NCI-H1092 treated with DMSO at 0.1 percent for 48 hours (cell line): ENCODE measurements at places on chromosomes 2 and 18.

DNA sequence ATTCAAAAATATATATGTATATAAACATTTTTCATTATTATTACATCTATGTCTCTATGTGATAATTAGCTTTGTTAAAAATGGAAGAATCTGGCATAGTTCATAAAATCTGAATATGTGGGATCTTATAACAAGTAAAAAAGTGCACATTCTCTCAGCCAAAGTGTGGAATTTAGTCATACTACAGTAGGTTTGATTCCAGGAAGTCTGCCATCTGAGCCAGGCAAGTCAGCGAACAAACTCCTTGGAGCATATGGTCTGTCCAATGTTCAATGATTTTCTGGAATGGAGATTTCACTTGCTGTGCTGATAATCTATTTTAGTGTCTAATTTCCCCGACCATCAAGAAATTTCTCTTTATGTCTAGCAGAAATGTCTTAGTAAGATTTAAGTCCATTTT is 1033.2 kb upstream of the NXPH2 start:
- no peak for DNase-seq

- DNase-seq = no peak
These were observed 1.9 kb upstream of the C1QL2 start for GRCh38 chr2:119160361-119160990.

- no peak for DNase-seq
These were observed 365.5 kb upstream of the ID2 start for GRCh38 chr2:8316356-8316755.

- peak; percentile 56 for DNase-seq
These were observed at the start of gene DTNB for GRCh38 chr2:25673300-25674076. Gene DTNB, minus strand, starts transcription at chr2:25673577. Its CDS starts 20,917 bp downstream, at chr2:25652660.

- no peak for DNase-seq
These were observed 97.4 kb upstream of the UGP2 start for GRCh38 chr2:63743982-63744966.

DNA sequence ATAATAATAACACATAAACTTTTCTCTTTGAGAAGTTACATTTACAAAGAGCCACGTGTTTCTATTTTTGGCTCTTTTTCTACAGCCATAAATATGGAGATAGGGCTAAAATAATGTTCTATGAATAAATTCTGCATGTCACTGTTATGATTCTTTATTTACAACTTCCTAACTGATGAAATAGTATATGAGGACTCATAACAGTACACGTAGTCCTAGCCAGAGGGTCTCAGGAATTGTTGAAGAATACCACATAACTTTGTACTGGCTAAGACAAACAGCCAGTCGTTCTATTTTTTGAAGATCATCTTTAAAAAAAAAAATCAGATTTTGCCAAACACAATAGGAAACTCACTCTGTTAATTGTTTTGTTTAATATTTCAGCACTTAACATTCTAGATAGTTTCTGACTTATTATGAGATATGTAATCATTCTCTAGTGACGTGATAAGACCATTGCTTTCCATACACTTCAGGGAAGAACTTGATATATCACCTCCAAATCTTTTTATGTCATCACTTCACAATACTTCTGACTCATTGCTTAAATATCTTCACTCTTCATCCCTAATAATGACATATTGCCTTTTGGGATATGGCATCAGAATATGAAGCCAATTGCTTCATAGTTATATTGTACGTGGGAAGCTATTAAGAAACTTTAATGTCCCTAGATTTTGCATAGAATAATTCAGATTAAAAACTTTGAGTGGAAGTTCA is 256.1 kb downstream of the XIRP2 start:
- no peak for DNase-seq

DNA sequence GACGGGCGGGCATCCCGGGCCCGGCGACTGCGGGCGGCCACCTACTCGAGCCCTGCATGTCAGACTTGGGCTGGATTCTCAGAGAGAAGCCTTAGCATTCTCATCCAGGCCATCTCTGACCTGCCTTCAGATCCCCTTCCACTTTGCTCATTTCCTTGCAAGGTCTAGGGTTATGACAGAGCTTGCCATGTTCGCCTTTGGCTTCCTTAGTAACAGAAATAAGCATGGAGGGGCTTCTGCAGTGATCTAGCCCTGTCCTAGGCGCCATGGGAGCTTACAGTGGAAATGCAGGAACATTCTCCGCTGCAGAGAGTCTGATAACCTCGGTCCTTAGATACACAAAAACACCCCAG is 632 bp upstream of the ACVR1 start:
- peak; percentile 33 for DNase-seq

DNA sequence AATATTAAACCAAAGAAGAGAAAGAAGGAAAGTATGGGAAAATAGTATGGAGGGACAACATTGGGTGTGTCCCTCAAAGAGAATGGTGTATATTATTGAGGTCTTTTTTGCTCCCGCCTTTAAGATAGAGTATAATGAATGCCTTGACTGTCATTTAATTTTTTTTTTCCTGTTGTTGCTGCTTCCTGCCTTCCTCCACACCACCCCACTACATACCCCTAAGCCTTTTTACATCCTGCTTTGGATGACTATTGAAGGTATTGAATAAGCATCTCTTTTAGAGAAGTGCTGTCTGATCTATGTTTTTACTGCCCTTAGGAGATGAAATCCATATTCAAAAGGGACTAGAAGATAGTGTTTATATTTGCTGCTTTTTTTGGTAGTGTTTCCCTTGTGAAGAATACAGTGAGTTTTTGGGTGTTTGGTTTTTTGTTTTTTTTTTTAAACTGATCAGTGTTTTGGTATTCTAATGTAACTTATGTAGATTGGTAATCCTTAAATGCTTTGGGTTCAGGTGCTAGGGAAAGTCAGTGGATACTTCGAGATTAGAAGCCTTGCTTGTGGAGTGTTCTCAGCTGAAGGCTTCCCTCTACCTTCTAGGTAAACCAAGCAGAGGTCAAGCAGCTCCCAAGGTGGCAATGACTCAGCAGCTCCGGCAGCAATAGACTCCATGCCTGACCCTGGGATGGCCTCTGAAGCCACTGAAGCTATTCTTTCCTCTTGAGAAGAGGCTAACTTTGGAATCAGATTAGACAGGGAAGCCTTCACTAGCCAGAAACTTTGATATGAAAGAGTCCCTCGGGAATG is 5.0 kb downstream of the FZD7 start:
- DNase-seq = no peak

DNA sequence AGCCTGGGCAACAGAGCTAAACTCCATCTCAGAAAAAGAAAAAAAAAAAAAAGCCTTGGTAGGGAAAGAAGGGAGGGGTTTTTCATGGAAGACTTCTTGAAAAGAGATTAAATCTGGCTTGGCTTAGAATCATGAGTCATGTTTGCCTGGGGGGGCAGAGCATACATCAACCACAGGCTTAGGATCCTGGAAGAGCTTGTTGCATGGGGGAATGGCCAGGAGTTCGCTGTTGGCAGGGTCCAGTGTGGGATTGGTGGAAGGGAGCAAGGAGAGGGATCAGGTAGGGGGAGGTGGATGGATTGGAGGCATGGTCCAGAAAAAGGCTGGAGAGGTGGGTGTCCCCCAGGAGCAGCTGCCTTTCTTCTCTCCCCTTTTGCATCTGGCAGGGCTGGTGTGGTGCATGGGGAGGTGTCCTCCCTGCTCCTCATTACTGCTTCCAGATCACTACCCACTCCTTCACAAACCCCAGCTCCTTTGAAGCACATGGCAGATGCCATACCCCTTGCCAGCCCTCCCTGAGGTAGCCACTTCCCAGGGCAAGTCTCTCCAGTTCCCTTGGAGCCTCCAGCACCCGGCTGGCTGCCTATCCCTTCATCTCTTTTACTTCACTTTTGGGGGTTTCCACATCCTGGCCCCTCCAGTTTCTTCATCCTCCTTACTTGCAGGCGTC is 2.5 kb downstream of the ARMC9 start:
- DNase-seq = no peak

GRCh38 chr2:160207804-160208654 is 8.0 kb upstream of the ITGB6 start:
- no peak for DNase-seq

DNA sequence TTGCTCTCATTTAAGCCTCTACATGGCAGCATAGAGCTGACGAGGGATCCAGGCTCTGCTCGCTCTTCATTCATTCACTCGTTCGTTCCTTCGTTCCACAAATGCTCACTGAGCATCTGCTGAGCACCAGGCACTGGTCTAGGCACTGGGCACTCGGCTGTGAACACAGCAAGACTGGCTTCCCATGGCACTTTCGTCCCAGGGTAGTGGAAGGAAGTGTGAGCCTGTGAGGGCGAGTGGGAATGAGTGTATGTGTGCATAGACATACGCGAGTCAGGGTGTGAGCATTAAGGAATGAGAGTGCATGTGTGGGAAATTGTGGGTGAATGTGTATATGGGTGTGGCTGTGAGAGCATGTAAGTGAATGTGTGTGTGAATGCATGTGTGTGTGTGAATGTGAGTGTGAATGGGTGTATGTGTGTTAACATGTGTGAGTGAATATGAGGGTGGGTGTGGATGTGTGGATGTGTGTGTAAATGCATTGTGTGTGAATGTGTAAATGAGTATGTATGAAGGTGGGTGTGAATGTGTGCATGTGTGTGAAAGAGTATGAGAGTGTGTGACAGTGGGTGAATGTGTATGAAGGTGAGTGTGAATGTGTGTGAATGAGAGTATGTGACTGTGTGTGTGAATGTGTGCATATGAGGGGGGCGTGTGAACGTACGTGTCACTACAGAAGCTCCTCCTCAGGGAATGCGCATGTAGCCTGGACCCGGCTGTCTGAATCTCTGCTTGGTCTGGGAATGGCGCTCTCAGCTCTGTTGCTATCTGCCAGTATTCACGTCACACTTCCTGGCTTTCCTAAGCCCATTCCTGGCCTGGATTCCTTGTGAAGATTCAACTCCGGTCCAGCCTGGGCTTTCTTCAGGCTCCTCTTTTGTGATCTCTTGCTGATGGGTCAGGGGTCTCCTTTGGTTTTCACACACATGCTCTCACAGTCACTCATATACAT is 28.8 kb downstream of the SNORC start:
- DNase-seq = no peak

- no peak for DNase-seq
These were observed 61.8 kb downstream of the NXPH2 start for GRCh38 chr2:138718405-138718804.

DNA sequence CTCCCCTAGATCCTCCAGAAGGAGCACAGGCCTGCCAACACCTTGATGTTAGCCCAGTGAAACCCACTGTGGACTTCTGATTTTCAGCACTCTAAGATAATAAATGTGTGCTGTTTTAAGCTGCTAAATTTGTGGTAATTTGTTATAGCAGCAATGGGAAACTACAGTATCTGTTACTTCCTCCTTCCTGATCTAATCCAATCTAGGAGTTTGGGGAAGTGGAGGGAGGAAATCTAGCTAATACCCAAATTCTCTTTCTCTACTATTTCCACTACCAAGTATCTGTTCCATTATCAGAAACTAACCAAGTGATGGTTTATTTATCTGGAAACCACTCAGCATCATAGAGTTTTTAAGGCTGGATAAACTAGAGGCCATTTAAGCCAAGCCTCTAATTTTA is 64.9 kb downstream of the AFF3 start:
- DNase-seq = no peak

- DNase-seq = no peak
These were observed 288.7 kb downstream of the MBD2 start for GRCh38 chr18:53935803-53936202.

- DNase-seq = peak; percentile 4
These were observed 2.0 kb upstream of the TRPM8 start for GRCh38 chr2:233915128-233915527.

DNA sequence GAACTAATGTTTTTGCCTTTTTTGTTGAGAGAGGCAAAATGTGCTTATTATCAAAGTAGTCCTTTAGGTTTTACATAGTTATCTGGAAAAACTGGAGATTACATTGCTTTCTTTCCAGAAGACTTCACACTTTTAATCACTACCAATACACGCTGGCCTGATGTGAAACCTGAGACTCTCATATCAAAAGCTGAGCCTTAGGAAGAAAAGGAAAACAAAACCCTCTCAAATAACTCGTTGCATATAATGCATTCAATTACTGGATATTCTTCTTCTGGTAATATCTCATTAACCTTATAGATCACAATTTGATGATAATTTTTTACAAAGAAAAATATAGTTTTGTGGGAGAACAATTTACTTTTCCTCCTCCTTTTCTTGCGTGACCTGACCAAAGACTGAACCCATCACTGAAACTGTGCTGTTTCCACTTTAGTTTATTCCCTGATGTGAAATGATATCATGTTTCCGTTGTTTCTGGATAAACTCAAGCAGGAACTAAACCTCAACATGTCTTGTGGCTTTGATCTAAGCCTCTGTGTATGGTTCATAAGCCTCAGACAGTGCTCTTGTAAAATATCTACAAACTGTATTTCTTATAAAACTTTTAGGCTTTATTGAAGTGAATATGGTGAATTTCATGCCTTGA is 332.4 kb downstream of the GULP1 start:
- no peak for DNase-seq

- no peak for DNase-seq
These were observed 422.5 kb downstream of the DPP10 start for GRCh38 chr2:114864901-114865300.
